ENCODE measurements at places on chromosomes 12 and 14.
A peak's percentile ranks its signal among the peaks of the same experiment; 100 is the strongest.

DNA sequence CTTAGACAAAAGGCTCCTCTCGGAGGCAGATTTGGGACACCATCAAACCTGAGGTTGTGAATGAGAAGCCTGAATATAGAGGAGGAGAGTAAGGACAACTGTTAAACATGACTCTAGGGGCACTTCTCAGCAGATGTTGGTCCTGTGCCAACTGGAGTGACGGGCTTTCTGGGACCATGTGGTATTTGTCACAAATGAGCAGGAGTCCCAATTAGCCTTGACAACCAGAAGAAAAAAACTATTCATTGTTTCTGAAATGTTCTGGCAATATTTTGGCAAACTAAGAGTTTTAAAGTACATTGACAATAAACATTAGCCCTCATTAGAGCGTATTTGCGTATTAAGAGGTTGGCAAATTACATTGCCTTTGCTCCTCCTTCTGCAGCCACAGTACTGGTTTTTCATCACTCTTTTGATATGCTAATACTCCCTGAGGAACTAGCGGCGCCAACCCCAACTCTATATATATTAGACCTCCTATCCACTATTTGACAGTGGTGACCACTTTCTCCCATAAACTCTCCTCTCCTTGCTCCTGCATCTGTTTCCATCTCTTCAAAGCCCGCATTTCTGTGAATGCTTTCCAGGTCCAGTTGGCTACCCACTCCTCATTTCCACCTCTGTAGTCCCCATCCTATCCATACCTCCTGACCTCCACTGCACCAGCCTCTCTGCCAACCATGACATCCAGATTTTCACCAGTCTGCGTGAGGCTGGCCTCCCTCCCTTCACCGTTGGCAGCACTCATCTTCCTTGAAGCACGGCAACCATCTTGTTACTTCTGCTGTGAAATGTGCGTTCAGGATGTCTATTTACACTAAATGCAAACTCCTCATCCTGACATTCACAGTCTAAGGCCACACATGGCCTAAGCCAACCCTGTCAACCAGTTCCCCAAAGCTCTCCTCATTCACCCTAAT, 100.7 kb downstream of the ZFC3H1 start:
- DNase-seq: no peak

- DNase-seq: no peak
Observed at GRCh38 chr14:56002876-56003625, 115.2 kb upstream of the PELI2 start.

- DNase-seq: no peak
Observed at GRCh38 chr12:112308652-112309051, 73.6 kb downstream of the HECTD4 start.

GRCh38 chr12:104578453-104578852, 121.7 kb downstream of the CHST11 start:
- DNase-seq: no peak

- no peak for DNase-seq
Observed at GRCh38 chr12:49972641-49973360, at the start of gene AQP6. AQP6 (plus strand) TSS chr12:49972947; CDS start chr12:49973174, 227 bp downstream.

DNA sequence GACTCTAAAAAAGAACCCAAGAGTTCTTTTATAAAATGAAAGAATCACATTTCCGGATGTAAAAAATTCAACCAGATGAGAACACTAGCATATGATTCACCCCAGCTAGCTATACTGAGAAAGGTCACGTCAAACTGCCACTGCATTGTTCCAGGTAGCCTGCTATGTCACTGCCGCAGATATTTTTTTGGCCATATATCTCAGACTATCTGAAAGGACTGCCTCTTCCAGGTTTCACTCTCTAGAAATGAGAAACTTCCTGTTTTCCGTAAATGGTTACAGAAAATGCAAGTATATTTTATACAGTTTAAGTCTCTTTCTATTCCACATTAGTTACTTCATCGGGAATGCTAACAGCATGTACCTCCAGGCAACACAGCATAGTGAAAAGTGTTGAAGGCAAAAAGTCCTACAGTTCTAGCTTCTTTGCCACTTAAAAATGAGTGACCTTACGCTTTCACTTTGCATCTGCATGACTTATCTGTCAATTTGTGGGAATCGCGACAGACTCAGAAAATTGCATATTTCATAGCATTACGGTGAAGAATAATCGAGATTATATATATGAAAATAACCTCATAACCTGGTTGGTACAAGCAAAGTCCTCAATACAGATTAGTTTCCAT, 105.2 kb downstream of the MED13L start:
- DNase-seq: peak; percentile 36

DNA sequence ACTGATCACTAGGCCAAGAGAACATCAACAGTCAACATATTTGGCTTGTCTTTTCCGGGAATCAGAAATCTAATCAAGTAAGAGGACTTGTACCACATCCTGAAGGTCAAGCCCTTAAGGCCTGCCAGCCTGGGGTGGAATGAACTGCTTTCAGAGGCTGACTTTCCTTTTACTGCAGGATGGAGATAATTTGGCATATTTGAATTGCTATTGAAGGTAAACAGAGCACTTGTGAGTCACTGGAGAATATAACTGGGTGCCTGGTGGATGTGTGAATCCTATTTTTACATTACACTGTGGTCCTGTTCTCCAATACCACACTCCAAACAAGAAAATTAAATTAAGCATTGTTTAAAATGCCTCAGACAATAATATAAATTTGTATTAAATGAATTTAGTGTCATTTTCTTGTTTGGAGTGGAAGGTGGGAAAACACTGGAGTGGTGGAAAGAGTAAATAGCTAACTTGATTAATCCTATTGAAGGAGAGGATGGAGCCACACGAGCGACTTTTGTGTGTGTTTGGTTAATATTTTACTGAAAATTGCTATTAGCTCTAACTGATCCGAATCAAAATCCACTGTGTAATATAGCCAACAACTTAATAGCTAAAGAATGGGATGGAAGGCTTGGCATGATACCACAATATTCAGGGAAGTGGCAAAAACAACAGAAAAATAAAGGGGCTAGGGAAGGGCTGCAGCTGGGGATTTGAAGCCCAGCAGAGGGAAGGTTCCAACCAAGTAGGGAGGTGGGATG, 89.4 kb downstream of the OTX2 start:
- no peak for DNase-seq

GRCh38 chr14:34111953-34112352, 161.1 kb upstream of the EGLN3 start:
- no peak for DNase-seq

- DNase-seq: no peak
Observed at GRCh38 chr12:13981990-13982389, 588 bp upstream of the GRIN2B start.
